ENCODE measurements at places on chromosomes 16 and 17.

GRCh38 chr16:75111514-75111940 is 5.1 kb downstream of the LDHD start:
- DNase-seq: no peak

DNA sequence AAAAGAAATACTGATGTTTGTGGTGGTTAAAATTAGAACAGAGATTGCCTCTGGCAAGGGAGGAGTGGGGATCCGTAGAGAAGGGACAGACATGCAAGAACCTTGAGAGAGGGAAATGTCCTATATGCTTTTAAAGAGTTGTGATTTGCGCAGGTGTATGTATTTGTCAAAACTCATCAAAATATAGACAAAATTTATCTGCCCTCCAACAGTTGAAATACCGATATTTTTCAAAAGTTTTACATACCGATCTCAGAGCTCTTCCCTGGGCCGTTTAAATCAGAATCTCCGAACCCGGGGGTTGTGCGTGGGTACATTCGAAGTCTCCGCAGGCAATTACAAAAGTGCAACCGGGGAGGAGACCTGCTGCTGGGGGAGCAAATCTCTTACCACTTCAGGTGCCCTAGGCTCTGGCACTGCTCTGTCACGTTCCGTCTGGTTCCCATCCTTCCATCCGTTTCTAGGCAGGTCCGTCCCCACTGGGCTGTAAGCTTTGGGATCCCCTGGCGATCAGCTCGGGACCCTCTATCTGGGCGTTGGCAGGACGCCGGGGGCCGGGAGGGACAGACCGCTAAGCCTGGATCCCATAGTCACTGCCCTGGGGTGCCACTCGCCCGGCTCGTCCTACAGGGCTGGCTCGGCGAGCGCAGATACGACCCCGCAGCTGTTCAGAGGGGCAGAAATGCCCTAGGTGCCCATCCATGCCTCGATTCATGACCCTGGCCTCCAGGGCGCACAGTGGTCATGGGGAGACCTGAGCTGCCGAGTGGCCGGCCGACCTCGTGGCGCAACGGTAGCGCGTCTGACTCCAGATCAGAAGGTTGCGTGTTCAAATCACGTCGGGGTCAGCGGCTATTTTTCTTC is 4.2 kb downstream of the BORCS6 start:
- peak; percentile 74 for DNase-seq

DNA sequence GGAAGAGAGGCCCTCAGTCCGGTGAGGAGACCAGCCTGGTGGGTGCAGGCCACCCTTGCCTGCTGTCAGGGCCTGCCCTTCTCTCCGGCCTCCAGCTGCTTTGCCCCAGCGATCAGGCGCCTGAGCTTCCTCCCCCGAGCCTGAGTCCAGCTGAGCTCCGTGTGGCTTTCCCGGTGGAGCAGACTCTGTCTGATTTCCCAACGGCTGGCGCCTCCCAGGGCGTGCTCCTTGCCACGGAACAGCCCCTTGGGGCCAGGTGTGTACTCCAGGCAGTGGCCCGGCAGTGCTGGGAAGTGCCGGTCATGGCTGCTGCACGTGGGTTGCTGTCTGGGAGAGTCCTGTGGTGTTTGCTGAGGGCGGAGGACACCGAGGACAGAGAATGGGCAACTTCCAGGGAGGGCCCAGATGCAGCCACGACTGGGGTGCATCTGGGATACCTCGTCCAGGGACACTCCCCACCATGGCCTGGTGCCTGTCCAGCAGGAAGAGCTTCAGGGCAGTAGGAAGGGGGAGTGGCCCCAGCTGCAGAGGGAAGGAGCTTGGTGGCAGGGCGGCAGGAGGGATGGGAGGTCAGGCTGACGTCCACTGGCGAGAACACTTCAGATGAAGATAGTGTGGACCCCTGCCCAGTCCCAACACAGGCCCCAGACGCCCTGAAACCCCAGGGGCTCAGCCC is 22.5 kb downstream of the METRNL start:
- DNase-seq: no peak

DNA sequence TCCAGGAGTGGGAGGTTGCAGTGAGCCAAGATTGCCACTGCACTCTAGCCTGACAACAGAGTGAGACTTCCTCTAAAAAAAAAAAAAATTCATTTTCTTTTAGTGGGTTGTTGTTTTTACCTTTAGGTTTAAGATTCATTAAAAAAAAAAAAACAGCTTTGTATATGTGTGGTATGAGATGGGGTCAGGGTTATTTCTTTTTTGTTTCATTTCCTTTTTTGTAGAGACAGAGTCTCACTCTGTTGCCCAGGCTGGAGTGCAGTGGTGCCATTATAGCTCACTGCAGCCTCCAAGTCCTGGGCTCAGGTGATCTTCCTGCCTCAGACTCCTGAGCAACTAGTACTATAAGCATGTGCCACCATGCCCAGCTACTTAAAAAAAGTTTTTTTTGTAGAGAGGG is 47.0 kb downstream of the BCAS3 start:
- DNase-seq: no peak

- DNase-seq: peak; percentile 40
Observed at GRCh38 chr17:29699283-29699682, 76.6 kb upstream of the CORO6 start.

DNA sequence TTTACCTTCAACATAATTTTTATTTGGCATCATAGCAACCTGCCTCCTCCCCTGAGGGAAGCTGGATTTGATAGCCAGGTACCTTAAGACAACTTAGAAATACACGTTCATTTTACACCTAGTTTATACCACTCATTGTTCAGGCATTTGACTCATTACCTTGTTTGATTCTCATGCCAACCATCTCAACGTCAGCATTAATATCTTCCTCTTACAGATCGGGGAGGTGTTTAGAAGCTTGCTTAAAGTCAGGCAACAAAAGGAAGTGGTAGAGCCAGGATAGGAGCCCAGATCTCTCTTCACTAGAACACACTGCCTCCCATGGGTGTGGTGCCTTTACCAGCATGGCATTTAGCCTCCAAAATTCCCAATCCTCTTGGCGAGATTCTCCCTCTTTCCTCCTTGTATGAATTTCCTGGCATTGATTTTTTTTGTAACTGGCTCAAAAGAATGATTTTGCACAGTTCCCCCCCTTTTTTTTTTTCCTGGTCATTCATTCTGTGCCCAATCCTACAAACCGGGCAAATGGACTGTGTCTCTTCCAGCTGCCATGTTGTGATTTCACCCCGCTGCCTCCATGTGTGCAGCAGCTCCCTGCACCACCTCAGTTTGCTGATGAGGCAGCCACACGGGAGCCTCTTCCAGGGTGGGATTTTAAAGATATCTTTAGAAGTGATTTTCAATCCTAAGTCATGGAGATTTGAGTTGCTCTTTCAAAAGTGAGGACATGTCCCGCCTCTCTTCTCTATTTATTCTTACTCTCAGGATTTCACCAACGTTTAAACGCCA is 383.6 kb downstream of the UTP18 start:
- DNase-seq: no peak

GRCh38 chr17:33776304-33776703 is 478.8 kb upstream of the CCL2 start:
- DNase-seq: no peak

DNA sequence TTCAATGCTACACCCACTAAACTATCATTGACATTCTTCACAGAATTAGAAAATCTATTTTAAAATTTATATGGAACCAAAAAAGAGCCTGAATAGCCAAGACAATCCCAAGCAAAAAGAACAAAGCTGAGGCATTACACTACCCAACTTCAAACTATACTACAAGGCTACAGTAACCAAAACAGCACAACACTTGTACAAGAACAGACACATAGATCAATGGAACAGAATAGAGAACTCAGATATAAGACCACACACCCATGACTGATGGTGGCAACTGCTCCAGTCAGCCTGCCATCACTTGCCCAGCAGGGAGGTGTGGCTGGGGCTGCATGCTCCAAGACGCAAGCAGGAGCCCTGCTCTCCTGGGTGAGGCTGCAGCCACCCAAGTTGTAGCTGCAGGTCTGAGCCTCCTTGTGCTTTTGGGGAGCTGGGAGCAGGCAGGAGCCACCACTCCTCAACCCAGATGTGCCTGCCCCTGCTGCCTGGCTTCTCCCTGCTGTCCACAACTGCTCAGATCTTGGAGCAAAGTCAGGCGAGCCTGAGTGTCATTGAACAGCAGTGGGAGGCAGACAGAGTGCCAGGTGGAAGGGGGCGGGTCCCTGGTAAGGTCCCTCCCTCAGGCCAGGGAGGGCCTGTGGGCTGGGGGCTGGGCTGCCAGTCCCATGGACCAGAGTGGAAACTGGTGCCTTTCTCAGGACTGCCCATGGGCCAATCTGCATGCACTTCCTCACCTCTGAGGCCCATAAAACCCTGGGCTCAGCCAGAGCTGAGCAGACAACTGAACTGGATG is 24.7 kb downstream of the SSH2 start:
- DNase-seq: no peak

DNA sequence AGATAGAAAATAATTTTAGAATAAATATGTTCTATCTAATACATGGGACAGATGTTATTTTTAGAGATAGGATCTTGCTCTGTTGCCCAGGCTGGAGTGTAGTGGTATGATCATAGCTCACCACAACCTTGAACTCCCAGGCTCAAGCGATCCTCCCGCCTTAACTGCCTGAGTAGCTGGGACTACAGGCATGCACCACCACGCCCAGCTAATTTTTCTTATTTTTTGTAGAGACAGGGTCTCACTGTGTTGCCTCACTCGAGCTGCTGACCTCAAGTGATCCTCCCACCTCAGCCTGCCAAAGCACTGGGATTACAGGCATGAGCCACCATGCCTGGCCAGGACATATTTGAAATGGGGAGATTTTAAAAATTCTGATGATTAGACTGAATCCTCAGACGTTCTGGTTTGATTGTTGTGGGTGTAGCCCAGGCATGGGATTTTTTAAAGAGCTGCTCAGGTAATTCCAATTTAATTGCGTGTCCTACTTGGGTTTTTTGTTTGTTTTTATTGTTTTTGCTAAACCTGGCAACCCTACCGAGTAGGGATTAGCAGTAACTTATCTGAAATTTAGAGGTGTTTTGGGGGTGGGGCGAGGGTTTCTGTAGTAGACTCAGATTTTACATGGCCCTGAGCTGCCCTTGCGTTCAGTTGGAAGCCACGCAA is 142.9 kb downstream of the RAB11FIP4 start:
- DNase-seq: no peak

GRCh38 chr16:68951991-68952877 is 108.9 kb downstream of the TANGO6 start:
- peak; percentile 30 for DNase-seq

DNA sequence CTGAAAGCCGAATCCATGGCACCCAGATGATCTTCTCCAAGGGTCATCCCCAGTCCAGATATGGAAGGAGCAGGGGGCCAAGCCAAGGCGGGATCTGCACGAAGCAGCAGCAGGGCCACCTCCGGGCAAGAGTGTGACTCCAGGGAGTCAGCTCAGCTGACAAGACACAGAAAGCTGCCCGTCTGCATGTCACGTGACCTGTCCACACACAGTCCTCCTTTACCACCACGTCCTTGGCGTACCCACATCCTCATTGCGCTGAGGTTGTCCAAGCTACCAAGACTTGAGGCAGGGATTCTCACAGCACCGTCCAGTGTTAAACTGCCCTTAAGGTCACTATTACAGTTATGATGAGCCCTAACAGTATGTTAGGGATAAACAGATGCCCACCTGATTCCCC is 11.3 kb upstream of the CYTH1 start:
- no peak for DNase-seq

DNA sequence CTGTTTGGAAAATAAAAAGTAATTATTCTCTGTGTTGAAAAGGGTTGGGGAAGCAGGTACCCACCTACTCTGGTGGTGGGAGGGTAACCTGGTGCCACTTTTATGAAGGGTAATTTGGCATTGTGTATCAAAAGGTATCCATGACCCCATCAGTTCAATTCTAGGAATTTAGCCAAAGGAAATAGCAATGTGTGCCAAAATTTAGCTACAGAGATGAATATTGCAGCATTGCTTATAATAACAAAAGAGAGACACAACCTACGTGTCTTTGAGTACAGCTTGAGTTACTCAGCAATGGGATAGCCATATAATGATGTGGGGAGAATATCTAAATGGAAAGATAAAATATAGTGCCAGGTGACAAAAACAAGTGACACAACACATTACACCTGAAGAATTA is 170.7 kb downstream of the NTN1 start:
- no peak for DNase-seq

DNA sequence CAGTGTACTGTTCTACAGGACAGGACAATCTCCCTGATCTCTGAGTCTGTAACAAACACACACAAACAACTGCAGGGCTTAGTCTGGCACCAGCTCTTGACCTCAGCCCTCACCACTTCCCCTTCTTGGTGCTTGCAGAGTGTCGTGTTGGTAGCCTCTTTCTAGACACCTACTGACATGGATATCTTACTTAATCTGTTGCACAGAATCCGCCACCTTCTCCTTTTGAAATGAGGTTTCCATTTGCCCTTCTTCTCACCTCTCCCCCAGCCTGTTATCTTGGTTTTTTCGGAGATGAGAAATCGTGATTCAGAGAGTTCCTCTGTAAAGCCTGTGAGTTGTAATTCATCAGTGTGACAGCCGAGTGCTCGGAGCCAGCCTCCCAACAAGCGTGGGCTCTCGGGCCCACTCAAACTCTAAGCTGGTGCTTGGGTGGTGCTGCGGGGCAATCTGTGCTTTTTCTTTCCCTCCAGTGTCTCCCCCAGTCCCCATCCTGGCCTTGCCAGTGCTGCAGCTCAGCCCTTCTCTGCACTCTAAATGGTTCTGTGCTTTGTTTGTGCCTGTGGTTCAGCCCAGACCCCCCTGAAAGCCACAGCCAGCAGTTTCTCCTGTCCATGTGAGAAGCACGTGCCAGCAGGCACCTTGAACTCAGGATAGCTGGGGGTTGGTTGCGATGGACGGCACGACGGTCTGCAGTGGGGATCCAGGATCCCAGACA is 28.1 kb downstream of the KIAA0513 start:
- peak; percentile 43 for DNase-seq

- no peak for DNase-seq
Observed at GRCh38 chr16:77470851-77471250, 36.0 kb upstream of the ADAMTS18 start.

All from ACHN (cell line).